ENCODE measurements at places on chromosomes 13 and 19.

DNA sequence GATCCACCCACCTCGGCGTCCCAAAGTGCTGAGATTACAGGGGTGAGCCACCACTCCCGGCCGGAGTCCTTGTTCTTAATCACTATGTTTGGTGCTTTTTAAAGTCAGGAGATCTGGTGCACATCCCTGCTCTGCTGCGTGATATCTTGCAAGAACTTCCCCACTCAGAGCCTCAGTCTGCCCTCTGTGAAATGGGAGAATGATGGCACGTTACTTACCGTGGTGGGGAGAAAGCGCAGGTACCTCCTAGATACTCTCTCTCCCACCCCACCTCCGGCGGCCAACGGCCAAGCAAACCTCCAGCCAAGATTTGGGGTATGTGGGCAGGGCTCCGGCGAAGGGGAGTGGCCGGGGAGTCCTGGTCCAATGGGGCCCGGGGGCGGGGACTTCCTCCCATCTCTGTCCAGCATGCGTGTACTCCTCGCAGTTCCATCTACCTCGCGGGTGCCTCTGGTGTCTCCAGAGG lies at the start of gene RYR1:
TSS of gene RYR1 (plus strand) at position 424 of the 466 bp plus-strand sequence. CDS start 139 bp downstream, outside the sequence.
- DNase-seq: peak; percentile 51

DNA sequence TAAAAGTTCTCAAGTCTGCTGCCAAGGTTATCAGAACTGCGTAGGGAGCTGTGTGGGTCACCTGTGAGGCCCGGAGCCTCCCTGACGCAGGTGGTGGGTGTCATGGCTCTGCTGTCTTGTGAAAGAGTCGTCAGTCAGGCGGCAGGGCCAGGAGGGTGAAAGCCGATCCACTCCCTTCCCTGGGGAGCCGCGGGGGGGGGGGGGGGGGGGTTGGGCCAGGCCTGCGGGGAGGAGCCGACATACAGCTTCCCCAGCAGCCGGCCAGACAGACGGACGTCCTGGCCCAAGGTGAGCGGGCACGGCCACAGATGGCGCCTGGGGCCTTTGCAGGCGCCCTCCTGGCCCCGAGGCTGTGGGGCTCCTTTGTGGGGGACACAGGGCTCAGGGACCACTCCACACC lies 12.4 kb downstream of the SBNO2 start:
- no peak for DNase-seq

DNA sequence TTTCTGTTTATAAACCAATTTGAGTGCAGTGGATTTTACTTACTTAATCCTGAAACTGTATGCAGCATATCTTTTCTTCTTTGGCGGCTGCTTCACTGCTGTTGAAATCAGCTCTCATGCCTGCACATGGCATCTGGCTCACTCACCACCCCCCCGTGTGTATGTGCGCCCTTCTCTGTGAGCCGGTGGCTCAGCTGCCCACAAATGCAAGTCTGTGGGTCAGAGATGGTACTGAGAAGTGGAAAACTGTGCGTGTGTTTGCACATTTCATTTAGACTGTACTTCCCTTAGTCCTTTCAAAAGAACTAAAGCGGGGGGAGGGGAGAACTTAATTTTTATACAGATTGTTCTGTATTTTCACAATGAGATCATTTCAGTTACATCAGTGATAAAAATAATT lies 307.6 kb downstream of the SHISA2 start:
- no peak for DNase-seq

- DNase-seq: no peak
Measured at GRCh38 chr19:5561559-5561958, 6.2 kb downstream of the TINCR start.

DNA sequence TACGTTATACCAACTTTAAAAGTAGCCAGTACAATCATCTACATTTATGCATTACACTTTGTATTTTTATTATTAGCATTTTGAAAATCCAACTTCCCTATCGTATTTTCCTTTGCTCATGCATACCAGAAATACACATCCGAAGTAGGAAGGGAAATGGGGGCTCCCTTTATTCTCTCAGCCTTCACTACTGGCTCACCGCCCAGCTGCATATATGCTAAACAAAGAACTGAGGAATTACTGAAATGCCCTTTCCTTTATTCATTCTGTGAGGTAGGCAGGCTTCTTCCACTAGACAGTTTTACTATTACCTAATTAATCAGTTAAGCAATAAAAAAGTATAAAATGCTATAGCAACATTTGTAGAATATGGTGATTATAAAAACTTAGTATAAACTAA lies 291.6 kb downstream of the KLF12 start:
- no peak for DNase-seq

GRCh38 chr13:50990065-50990817 lies 80.7 kb downstream of the RNASEH2B start:
- DNase-seq: peak; percentile 88

GRCh38 chr19:3369337-3370213 lies 3.2 kb downstream of the NFIC start:
- no peak for DNase-seq

DNA sequence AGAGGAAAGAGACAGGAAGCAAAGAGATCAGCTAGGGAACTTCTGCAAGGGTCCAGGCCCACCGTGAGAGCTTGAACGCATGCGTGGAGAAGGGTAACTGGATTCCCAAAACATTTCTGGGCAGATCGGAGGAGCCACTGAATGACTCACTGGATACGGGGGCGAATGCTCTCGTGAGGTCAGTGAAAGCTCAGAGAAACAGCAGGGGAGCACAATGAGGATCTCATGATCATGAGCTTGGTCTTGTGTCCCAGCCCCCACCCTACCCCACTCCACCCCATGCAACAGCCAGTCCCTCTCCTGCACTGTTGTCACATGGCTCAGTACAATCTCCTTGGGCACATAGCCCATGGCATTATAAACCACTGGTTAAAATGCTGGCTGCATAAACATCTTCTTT lies 40.6 kb downstream of the DCLK1 start:
- DNase-seq: no peak
